ENCODE measurements at places on chromosomes 11 and 22.

DNA sequence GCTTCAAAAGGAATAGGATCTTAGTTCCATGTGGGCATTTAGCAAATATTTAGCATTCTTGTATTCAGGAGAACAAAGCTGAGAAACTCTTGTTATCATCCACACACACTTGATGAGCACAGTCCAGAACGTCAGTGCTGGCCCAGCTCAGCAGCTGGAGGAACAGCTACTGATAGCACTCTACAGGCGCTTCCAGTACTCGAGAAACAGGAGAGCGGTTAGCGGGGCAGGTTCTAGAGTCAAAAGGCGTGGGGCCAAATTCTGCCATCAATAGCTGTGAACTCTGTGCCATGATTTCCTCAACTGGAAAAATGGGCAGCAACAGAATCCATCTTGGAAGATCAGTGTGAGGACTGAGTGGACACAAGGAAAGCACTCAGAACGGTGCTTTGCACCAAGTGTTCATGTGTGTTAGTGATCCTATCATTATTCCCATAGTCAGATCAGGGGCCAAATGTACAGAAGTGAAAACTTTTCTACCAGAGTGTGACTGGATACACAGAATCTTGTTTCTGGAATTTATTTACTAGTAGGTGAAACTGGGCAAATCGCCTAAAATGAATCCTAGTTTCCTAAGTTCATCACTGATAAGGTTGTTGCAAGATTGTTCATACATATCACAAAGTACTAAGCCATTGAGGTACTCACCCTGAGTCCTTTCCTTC is 3.2 kb downstream of the JOSD1 start:
- no peak for DNase-seq

GRCh38 chr11:128496692-128497060 is 90.7 kb downstream of the ETS1 start:
- no peak for DNase-seq

- no peak for DNase-seq
Measured at GRCh38 chr22:48138427-48138826, 1376.0 kb downstream of the TBC1D22A start.

DNA sequence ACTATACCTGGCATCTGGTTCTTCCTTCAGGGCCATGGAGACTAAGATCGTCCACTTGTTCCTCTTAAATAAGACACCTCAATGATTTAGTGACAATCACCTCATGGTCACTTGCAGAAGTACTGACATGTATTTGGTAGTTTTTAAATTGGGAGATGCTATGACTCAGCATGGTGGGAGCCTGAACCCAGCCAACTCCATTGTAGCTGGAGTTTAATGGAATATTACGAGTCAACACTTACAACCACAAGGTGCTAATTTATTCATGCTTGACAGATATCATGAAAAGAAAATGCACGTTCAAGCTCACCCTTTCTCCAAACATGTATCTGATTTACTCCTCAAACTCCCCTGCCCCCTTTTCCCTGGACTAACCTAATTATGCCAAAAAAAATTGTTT is 16.6 kb upstream of the APOL3 start:
- no peak for DNase-seq

- no peak for DNase-seq
Measured at GRCh38 chr11:71563406-71563805, 2.0 kb upstream of the KRTAP5-10 start.

DNA sequence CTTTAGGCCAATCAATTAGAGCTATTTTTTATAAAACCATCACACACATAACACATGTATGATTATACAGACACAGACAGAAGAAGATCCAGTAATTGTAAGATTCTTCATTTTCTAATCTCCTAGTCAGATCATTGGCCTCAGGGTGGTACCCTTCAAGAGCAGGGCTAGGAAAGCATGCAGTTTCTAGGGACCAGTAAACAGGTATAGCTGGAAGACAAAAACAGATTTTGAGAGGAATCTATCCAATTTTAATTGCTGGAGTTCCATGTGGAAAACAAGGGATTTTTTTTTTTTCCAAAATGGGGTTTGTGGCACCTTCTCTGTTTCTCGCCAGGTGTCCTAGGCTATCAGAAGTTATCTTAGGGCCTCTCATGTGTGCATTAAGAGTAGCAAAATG is 29.6 kb downstream of the METTL15 start:
- no peak for DNase-seq

GRCh38 chr22:28608546-28608945 is 71.1 kb downstream of the TTC28 start:
- no peak for DNase-seq

GRCh38 chr22:29482253-29482652 is 2.2 kb downstream of the NEFH start:
- no peak for DNase-seq

DNA sequence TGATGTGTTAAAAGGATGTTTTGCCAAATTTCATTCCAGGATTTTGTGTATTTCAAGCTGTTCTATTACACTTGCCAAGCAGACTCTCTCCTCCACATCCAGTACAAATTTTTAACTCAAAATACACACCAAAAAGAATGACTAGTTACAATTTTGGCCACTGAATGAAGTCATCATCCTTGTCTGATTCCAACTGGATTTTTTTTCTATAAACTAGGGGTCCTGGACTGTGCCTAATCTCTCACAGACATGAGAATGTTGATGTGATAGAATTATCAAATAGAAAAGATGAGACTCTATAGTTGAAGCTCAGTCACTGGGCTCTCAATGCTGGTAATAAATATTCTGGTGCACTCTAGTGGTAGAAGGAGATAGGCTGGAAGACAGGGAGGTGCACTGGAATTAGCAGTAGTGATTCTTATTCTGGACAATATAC is 85.8 kb downstream of the FANCF start:
- no peak for DNase-seq

DNA sequence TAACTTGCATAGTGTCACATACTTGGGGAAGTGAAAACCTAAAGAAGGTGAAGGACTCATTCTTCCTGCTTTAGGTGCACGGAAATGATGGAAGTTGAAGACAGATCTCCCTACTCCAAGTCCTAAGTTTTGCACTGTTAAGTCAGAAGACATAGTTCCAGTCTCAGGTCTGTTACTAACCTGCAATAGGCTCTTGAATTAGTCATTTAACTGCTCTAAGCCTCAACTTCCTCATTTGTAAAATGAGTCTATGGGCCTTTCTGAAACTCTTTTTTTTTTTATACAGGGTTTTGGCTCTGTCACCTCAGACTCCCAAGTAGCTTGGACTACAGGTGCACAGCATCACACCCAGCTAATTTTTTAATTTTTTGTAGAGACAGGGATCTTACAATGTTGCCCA is 30.8 kb upstream of the POU2AF1 start:
- DNase-seq = no peak

DNA sequence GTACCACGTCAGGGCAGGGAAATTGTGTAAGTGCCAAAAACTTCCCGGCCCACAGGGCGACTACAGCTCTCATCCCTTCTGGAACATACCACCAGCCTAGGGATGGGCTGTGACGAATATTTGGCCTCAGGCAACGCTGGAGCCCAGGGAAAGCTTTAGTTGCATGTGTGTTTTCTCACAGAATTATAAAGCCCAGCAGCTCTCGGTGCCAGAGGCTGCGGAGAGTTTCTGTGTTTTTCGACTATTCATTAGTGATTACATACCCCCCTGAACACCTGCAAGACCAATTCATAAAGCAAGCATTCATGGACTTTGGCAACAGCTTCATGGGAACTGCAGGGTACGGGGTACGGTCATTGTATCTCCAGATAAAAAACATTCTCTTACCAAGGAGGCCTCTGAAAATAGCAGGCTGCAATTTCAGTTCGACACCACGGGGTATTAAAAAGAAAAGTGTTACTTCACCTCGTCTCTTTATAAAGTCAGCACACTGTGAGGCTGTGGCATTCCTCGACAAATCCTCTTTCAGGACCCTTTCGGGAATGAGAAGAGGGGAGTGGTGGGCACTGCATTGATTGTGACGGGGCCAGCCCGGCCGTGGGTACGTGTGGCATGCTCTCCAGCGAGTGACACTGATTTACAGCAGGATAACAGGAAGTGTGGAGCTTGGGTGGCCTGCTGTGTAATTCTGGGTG is 243.6 kb upstream of the SORL1-AS1 start:
- no peak for DNase-seq

Measured in omental fat pad (tissue), 4 donors.